ENCODE measurements at places on chromosomes 2 and 18.

DNA sequence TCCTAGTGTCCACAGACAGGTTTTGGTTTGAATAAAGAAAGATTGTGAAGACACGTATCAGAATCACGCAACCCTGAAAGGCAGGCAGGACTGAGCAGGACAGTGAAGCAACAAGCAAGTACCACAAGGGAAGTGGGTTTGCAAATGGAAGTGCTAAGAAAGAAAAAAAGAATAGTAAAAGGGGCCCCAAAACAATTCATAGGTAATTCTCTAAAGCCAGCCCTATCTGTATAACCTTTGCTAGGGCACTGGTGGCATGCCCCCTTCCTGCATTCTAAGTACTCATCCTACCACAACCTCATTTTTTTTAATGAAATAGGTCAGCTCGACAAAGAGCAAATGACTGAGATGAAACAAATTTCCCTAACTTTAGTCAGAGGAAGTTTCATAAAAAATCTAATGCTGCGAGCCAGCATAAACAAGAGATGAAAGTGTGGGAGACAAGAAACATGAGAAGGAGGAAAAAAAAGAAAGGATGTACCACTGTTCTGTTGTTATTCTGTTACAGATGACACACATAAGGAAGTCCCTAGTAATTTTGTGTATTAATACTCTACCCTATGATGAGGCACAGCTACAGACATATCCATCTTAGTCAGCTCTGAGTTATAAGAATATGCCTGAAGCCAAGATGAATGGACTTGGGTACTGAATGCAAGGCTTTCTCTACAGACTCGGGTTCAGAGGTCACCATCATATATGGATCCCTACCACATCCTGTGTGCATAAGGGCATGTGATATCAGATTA is 32.2 kb downstream of the IKZF2 start:
- no peak for DNase-seq

DNA sequence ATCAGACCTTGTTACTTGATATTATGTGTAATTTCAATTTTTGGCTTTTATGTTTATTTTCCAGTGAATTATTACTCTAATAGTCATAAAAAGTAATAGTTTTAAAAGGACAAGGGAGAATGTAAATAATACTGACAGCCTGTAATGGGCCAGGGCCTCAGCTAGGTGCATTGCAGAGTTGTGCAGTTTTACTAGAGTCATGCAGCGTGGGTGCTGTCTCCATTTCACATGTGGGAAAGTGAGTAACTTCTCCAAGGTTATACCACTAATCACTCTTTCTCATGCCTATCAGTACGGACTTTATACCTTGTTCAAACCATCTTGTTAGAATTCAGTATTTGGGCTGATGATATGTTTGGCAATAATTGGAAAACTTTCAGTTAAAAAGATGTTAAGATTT is 73.3 kb downstream of the UGGT1 start:
- DNase-seq: no peak

- peak; percentile 73 for DNase-seq
Observed at GRCh38 chr2:75403991-75404428, 156.7 kb downstream of the EVA1A start.

GRCh38 chr2:55759271-55759921 is 65.8 kb upstream of the PNPT1 start:
- no peak for DNase-seq

All from NCI-H2171 treated with DMSO at 0.1 percent for 48 hours (cell line).